Stimulated activated CD4-positive, alpha-beta T cell treated with anti-CD3 and anti-CD28 coated beads, TNF-alpha, amount 100 ng/mL, for 24 hours (primary cell): ENCODE measurements at places on chromosomes 16 and 17.

DNA sequence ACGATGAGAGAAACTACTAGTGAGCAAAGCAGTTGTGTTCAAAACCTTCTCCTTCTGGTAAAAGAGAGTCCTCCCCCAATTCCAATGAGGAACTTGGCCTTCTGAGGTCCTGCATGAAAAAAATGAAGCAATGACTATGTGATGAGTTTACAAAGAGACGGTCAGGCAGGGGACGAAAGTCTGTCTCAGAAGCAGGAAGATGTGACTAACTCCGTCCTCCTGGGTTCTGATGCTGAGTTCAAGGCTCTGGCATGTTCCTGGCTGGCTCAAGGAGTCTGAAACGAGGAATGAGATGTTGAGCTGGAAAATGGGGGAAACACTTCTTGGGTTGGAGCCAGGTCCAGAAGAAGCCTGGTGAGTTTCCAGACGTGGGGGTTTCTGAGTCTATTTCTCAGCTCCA lies 129.6 kb downstream of the CPPED1 start:
- DNase-seq: no peak

- DNase-seq: no peak
Measured at GRCh38 chr16:6835941-6836340, 496.7 kb upstream of the RBFOX1 start.

- no peak for DNase-seq
Measured at GRCh38 chr17:69525920-69526841, 111.7 kb downstream of the MAP2K6 start.

- no peak for DNase-seq
Measured at GRCh38 chr16:31472709-31473203, 804 bp downstream of the TGFB1I1 start.

- no peak for DNase-seq
Measured at GRCh38 chr16:66662445-66663194, 33.9 kb downstream of the CMTM4 start.
